T1000 (cell line): ENCODE measurements at places on chromosomes 5 and 9.
A peak's percentile ranks its signal among the peaks of the same experiment; 100 is the strongest.

GRCh38 chr5:57442080-57442839, 40.4 kb downstream of the ACTBL2 start:
- DNase-seq = peak; percentile 65

DNA sequence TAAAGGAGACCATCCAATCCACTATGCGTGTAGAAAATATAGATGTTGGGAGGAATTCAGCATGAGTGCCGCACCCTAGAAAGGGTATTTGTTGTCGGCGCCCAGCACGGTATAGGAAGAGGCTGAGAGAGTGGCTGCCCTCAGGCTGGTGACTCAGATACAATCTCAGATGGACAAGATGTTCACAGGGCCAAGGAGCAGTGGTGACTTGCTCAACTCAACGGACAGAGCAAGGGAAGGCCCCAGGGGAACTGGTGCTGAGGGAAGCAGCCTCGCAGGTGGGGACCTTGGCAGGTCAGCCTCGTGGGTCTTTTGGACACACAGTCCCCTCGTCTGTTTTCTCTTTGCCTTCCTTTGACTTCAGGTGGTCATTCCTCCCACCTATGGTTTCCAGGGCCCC, 28.0 kb upstream of the IRX2 start:
- DNase-seq = no peak

DNA sequence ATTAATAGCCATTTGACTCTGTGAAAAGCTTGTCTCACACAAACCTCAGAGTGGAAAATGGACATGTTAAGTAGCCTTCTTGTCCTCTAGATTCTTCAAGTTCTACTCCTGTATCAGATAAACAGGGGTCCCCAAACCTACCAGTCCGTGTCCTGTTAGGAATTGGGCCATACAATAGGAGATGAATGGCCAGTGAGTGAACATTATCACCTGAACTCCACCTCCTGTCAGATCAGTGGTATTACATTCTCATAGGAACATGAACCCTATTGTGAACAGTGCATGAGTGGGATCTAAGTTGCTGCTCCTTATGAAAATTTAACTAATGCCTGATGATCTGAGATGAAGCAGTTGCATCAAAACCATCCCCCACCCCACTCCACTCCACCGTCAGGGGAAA, 136.3 kb downstream of the TMEM232 start:
- DNase-seq = no peak

- no peak for DNase-seq
Observed at GRCh38 chr5:167307042-167307441, 984.4 kb upstream of the WWC1 start.

DNA sequence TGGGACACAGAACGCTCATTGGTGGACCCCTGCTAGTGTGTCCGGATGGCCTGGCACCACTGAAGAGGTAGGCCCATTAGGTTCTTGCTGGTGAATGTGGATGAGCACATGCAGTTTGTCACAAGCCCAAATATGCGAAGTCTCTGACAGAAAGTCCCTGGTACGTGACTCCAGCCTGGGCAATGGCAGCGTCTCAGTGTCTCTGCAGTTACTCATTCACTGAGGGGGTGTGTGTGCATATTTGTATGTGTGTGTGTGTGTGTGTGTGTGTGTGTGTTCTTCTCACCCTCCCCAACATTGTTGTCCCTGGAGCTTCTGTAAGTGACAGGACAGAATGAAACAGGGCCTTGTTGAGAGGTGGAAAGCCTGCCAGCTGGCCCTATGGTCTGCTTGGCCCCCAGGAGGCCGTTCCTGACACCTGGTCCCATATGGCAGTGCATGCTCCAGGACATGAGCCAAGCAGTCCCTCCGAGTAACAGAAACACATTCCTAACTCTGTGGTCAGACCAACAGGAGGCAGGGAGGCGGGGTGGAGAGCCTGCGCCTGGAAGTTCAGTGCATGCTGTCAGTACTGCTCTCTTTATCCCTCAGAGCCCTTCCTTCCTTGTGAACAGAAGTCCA, 169.9 kb downstream of the SLC28A3 start:
- DNase-seq = peak; percentile 70

DNA sequence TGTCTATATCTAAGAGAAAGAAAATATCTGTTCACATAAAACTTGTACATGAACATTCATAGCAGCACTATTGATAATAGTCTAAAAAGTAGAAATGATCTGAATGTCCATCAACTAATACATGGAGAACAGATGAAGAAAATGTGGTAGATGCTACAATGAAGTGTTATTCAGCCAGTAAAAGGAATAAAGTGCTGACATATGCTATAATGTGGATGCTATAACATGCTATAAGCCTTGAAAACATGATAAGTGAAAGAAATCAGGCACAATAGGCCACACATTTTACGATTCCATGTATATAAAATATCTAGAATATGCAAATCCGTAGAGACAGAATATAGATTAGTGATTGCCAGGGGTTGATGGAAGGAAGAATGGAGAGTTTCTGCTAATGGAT, 146.8 kb downstream of the SEMA5A start:
- no peak for DNase-seq

- no peak for DNase-seq
Observed at GRCh38 chr9:107471552-107471951, 18.0 kb downstream of the KLF4 start.

- peak; percentile 32 for DNase-seq
Observed at GRCh38 chr9:755454-756381, 85.8 kb upstream of the DMRT1 start.

DNA sequence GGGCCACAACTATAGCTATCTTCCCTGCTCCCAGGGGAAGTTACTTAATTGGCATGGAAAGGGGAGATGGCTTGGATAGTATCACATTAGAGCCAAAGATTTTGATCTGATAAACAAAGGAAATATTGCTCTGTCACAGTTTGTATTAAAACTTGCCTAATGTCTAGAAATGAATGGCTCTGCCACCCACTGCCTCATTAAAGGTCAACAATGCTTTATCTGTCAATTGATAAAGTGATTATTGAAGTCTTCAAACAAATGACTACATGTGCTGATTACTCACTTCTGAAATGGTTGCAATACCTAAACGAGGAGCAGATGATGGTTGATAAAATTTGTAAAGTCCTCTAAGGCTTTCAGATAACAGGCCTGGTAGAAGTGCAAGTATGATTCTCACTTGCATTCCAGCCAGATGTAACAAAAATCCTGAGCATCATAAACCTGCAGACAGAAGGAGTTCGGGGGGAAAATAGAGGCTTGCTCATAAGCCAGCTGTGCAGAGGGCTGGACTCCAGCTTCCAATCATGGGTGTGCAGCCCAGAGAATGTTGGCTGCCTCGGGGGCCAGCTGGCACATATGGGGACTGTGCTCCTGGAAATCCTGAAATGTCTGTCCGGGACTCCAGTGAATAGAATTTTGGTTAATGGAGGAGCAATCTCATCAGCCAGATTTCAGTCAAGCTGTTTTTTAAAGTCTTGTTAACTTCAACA, 200.5 kb upstream of the SLC27A6 start:
- no peak for DNase-seq
